ENCODE measurements at places on chromosomes 16 and 17. TPM values are rescaled to one million over a fixed set of nuclear protein-coding genes. Genes with fewer than 3 reads are reported as not detected.
A peak's percentile ranks its signal among the peaks of the same experiment; 100 is the strongest.

GRCh38 chr17:69090365-69090764 is 29.6 kb upstream of the ABCA9 start:
- DNase-seq: no peak

DNA sequence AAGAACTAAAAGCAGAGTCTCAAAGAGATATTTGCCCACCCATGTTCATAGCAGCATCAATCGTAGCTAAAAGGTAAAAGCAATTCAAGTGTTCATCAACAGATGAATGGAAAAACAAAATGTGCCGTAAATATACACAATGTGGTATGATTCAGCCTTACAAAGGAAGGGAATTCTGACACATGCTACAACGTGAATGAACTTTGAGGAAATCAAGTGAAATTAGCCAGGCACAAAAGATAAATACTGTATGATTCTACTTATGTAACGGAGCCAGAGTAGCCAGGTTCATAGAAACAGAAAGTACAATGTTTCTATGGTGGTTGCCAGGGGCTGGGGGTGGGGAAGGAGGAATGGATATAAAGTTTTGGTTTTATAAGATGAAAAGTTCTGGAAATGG is 57.8 kb upstream of the IL34 start:
- DNase-seq: no peak

- DNase-seq: no peak
Observed at GRCh38 chr16:7653746-7654461, 321.3 kb downstream of the RBFOX1 start.

- DNase-seq: no peak
Observed at GRCh38 chr17:74677558-74678466, 34.9 kb downstream of the CD300LF start.

DNA sequence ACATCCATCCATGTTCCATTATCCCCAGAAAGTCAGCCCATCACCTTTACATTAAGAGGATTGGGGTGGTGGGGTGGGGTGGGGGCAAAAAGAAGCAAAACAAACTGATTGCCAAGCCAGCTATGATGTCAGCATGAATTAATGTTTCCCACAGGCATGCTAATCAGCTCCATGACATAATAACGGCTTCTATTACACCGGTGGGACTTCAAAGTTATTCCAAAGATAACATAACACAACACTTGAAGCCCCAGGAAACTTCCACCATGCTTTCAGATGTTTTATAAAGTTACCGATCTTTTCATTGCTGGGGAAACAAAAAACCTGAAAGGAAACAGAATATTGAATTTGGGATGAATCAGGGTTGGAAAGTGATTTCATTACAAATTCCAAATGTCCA is 155.9 kb upstream of the IRX5 start:
- no peak for DNase-seq

- no peak for DNase-seq
Observed at GRCh38 chr17:55219934-55220333, 44.8 kb upstream of the HLF start.

GRCh38 chr16:1316033-1316405 is 6.6 kb downstream of the UBE2I start:
- no peak for DNase-seq

- no peak for DNase-seq
Observed at GRCh38 chr16:25625620-25626019, 66.1 kb upstream of the HS3ST4 start.

DNA sequence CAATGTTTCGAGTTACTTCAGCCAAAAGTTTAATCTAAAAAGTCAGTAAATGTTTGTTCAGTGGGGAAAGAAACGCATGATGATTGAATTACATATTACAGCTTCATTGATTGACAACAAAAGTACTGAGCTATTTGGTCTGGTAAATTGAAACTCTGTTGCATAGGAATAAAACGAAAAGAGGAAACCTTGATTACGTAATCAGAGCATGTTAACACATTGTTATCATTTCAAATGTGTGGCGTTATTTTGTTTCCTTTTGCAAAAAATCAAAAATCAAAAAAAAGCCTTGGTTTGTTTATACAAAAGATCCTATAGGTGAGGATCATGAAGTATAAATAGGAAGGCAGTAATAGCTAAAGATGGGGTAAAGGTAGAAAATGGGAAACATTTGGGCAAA is 19.5 kb upstream of the CA10 start:
- DNase-seq: no peak

DNA sequence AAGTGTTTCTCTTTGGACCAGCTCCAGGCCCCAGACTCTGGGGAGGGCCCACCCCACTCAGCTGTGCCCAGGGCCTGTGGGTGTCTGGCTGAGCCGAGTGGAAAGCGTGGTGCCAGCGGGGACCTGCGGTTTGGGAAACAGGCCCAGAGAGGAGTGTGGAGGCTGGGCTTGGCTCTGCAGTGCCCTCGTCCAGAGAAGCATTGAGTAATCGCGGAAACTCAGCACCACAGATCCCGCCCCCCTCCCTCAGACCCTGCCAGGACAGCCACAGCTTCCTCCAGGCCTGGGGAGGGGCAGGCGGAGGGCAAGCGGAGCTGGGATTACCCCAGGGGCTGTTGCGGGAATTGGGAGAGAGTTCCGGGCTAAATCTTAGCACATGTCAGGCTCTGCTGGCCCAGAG is 14.6 kb upstream of the PITPNA start:
- peak; percentile 68 for DNase-seq

- no peak for DNase-seq
Observed at GRCh38 chr17:82302568-82302963, 14.8 kb downstream of the CD7 start.

DNA sequence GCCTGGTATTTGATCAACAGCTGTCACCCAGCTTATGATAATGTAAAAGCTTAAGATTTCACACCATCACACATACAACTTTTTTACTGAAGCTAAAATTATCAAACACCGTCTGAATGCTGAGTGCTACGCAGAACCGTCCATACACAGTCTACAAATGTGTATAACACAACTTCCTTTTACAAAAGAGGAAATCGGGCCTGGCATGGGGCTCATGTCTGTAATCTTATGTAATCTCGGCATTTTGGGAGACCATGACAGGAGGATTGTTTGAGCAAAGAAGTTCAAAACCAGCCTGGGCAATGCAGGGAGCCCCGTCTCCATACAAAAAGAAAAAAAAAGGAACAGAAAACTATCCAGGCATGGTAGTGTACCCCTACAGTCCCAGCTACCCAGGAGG is 19.6 kb upstream of the QRICH2 start:
- DNase-seq: no peak

- DNase-seq: no peak
Observed at GRCh38 chr16:890217-890616, 80.6 kb downstream of the LMF1 start.

DNA sequence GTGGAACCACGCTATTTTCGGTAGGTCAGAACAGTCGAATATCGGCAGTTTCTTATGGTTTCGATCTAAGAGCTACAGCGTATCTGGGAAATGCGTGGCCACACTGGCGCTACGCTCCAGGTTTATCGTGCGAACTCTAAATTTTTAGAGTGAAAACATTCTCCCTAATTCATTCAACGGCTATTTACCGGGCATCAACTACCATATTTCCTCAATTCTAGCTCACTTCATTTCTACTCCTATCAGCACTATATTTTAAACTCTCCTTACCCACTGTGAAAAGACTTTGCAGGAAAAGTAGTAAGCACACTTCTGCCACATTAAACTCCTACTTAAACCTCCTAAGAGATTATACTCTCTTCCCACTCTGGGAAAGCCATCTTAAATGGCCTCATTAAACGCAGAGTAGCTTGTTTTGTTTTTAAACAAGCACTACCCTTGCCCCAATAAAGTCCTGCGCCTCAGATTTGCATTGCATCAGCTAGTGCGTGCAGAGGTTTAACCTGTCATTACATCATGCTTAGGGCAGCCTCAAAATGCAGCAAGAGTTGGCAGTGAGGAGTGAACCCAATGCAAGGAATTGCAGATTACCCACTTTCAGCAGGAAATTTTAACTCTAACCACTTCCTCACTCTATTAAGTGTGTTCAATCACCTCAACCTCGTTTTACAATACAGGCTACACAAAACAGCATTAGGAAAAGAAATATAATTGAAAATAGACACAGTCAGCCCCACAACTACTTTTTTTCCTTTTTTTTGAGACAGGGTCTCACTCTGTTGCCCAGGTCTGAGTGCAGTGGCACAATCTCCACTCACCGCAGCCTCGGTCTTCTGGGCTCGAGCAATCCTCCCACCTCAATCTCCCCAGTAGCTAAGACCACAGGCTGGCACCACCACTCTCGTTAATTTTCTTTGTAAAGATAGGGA is 18.8 kb downstream of the SIAH1 start:
- peak; percentile 61 for DNase-seq

GRCh38 chr16:9225527-9226316 is 134.3 kb downstream of the HAPSTR1 start:
- DNase-seq: no peak

DNA sequence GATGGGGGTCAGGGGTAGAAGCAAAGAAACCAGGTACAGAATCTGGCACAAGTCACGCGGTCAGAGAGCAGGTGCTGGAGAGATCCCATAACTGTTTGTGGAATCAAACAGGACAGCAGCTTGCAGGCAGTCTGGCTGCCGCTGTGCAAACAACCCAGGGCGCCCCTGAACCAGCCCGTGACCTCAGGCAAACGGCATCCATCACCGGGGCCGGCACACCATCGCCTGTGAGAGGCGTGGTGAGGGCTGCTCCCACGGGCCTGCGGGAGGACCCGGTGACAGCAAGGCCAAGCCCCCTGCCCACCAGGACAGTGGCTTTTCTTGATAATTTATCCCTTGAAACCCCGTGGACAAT is 47.9 kb downstream of the CBFA2T3 start:
- no peak for DNase-seq

GRCh38 chr16:79162977-79163376 is 437.6 kb downstream of the MAF start:
- DNase-seq: no peak

- DNase-seq: no peak
Observed at GRCh38 chr17:73910206-73910605, 266.0 kb upstream of the SDK2 start.

- DNase-seq: no peak
Observed at GRCh38 chr17:28258347-28258887, 60.6 kb upstream of the TMEM97 start.

GRCh38 chr17:73706858-73707257 is 62.6 kb upstream of the SDK2 start:
- no peak for DNase-seq

- DNase-seq: no peak
Observed at GRCh38 chr17:39754958-39755553, 17.3 kb downstream of the GRB7 start.

DNA sequence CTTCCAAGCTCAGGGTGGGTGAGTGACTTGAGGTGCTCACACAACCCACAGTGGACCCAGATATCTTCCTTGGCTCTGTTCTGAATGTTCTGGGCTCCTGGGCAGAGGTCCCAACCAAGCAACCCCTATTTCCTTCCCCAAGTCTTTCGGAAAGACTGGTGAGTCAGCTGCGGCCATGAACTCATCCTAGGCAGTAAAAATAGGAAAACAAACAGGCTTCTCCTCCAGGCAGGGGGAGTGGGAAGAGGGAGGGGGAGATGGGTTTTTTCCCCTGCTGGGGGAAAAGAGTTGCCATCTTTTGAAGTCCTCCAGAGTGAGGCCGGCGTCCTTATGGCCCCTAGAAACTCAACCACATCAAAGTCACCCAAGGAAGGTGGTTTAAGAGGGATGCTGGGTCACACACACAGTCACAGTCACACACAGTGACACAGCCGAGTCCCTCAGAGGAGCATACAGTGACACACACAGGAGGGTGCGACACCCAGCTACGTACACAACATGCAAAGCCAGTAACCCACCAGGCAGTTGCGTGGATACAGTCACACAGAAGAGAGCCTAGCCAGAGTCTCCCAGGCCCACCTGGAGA is 16.0 kb upstream of the DLX4 start:
- DNase-seq: no peak

DNA sequence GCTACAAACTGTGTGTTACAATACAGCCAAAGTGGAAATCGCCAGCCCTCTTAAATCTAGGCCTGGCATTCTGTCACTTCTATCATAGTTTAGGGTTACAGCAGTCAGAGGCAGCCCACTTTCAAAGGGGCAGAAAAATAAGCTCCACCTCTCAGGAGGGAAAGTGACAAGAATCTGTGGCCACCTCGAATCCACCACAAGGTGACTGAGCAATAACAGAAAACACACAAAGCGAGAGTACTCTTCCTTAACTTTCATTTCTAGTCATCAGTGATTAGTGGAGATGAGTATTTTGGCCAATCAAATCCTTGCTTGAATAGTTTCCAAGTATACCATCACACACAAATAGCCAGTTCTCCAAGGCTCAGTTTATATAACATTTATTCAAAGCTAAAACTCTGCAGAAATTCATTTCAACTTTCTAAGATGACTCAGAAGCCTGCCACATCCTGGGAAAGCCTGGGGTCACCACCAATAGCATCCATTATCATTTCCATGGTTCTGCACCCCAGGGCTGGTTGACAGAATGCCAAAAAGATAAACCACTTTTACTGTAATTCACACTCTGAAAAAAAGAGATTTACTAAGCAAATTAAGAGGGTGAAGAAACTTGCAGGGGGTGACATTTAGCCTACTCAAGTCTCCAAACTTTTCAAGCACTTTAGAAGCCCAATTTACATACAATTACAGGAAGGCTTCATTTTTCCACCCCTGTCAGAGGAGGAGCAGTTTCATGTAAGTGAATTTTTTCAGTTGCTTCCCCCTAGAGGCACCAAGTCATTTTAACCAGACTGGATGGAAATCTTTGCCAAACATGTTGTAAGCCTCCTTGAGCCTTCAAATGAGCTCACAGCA is 66.8 kb downstream of the SALL1 start:
- DNase-seq: no peak

- DNase-seq: no peak
Observed at GRCh38 chr17:34349751-34350150, 6.5 kb upstream of the CCL13 start.

DNA sequence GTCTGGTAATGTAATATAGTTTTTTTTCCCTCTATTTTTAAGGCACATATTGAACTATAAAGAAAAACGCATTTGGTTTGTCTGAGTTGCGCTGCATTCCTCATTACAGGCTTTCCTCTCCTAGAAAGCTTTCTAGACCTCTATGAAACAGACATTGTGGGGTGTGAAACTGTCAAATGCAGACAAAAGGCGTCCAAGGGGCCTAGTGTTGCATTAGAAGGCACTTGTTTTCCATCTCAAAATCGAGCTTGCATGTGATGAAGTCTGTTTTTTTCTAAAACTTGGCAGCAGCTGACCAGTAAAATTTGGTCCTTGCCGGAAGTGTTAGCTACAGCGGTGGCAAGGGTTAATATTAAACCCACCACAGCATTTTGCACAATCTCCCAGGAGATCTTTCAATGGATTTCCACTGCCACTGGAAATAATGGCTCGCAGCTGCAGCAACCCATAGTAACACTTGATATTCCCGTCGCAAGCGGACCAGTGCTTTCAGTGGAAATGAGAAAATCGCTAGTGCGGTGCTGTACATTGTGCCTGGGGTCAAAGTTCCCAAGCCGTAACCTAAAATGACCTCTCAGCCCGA is 602.6 kb downstream of the KCNJ2 start:
- no peak for DNase-seq

GRCh38 chr16:78069913-78070312 is 29.5 kb upstream of the WWOX start:
- no peak for DNase-seq

Gene TMED6
- total RNA-seq: 2.5 TPM

Gene ITGA2B
- total RNA-seq: 0.39 TPM

Gene MYOCD
- 2.1 TPM for total RNA-seq

Gene HID1
- 55.4 TPM for total RNA-seq

Gene CD300C
- total RNA-seq: 0.24 TPM

Gene TXNDC11
- total RNA-seq: 67.4 TPM

Gene KRT20
- 1,967 TPM for total RNA-seq

Gene TM4SF5
- total RNA-seq: 26.9 TPM

Gene CD300E
- total RNA-seq: 0.39 TPM

Gene SYNGR3
- total RNA-seq: 1.6 TPM

Gene SLC13A2
- total RNA-seq: 26.5 TPM

Gene PLA2G15
- 15.1 TPM for total RNA-seq

Measured in left colon (tissue), 2 donors.